ENCODE measurements at places on chromosomes 11 and 22.

DNA sequence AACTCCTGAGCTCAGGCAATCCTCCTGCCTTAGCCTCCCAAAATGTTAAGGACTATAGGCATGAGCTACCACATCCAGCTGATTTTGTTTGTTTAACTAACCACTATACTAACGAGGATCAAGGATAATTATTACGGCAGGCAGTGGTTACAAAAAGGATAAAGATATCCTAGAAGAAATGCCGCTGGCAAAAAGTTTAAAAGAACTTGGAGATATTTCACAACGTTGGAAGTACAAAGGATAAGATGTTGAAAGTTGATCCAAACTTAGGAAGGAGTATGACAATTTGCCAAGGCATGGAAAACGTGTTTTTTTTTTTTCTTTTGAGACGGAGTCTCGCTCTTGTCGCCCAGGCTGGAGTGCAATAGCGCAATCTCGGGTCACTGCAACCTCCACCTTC, 13.4 kb downstream of the AP5B1 start:
- DNase-seq: no peak

GRCh38 chr22:24848559-24849168, 42.7 kb downstream of the SGSM1 start:
- DNase-seq: no peak

DNA sequence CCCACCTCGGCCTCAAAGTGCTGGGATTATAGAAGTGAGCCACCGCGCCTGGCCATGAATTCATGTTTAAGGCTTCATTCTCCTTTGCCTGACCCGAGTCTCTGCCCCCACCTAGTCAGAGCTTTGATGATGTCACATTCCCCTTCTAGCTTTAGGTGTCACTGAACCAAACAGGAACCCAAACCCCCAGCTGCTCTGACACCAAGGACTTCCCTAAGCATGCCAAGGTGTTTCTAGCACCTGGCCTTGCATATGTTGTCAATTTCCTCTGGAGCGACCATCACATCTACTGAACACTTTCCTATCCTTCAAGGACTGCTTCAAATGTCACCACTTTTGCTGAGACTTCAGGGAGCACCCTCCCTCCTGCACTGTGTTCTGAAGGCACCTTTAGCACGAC, 2.3 kb downstream of the F2 start:
- DNase-seq: no peak

DNA sequence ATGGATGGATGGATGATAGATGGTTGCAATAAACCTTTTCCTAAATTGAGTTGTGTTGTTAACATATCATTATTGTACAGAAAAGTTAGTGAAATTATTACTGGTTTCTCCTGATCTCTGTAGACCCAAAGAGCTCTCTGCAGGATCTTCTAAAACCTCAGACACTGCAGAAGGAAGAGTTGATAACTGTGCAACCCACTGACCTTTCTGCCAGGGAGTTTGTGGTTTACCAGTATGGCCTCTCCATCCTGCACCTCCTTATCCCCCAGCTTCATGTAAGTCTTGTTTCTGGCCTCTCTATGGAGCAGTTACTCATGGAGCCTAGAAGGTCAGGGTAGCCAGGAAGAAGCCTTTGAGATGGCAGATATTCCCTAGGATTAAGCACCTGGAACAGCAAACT, 45.6 kb downstream of the BTG4 start:
- DNase-seq: no peak

DNA sequence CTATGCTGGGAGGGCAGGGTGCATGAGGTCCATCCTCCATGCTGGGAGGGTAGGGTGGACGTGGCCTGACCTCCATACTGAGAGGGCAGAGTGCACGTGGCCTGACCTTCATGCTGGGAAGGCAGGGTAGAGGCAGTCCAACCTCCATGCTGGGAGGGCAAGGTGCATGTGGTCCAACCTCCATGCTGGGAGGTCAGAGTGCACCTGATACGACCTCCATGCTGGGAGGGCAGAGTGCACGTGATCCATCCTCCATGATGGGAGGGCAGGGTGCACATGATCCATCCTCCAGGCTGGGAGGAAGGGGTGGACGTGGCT, 622.2 kb downstream of the BRD1 start:
- DNase-seq: no peak

DNA sequence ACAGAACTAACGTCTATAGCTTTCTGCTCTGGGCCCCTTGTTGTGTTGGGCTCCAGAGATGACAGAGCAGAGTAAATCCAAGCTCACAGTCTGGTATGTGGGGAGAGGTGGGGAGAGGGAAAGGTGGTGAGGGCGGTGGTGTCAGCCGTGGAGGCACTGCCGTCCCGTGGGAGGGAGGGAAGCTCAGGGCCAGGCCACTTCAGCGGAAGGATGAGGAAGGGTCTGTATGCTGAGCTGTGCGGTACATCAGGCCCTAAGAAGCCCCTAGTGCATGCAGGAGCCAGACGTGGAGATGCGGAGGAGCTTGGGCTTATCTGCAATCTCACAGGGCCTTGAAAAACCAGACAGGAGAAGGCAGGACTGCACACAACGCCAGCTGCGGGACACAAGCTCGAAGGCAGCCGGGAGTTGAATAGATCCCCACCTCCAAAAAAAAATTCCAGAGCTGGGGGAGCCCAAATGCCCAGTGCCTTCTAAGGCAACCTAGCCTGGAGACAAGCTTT, 1.5 kb downstream of the KRTAP5-5 start:
- no peak for DNase-seq

GRCh38 chr11:5618807-5619206, 6.0 kb upstream of the TRIM34 start:
- DNase-seq: no peak

GRCh38 chr11:94793822-94794221, 25.7 kb downstream of the AMOTL1 start:
- no peak for DNase-seq

- DNase-seq: no peak
These were observed 80.6 kb downstream of the KCNJ1 start for GRCh38 chr11:128786507-128786906.

GRCh38 chr11:35839368-35840161, 104.3 kb upstream of the LDLRAD3 start:
- DNase-seq: no peak

DNA sequence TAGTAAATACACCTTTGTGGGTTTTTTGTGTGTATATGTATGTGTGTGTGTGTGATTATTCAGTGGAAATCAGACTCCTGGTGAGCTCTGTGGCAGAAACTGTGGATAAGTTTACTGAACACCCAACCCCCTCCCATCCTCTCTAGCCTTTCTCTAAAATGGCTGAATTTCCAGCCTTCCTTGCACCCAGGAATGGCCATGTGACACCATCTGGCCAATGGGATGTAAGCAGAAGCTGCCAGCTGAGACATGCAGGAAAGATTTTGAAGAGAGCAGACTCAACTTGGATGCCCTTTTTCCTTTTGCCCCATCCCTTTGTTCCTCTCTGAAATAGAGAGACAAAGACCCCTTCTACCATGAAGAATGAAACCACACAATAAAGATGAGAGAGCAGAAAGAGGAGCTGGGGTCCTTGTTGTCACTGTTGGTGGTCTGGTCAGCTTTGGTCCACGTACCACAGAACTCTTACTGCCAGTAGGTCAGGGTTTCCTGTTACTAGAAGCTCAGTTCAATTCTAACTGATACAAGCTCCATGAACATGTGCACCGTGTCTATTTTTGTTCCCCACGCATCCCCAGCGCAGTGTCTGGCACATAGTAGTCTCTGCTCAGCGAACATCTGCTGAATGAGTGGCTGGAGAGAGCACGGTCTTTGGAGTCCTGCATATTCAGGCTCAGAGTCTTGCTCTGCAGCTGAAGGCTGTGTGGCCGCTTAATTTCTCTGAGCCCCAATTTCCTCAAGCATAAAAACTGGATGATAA, 57.5 kb downstream of the SEZ6L start:
- no peak for DNase-seq

DNA sequence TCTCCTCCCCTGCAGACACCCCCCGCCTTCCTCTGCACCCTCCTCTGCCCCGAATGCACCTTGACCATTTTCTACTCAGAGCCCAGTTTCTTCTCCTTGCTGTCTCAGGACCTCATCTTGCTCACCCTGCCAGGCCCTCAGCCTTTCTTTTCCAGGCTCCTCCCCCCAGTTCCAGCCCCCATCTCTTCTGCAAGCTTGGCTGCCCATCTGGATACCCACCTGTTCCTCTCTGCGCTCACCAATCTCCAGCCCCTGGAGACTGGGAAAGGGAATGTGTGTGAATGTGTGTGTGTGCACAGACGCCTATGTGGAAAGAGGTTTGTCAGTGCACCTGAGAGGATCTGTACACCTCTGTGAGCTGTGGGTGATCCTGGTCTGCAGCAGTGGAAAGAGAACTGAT, 36.4 kb downstream of the SLC22A12 start:
- no peak for DNase-seq

DNA sequence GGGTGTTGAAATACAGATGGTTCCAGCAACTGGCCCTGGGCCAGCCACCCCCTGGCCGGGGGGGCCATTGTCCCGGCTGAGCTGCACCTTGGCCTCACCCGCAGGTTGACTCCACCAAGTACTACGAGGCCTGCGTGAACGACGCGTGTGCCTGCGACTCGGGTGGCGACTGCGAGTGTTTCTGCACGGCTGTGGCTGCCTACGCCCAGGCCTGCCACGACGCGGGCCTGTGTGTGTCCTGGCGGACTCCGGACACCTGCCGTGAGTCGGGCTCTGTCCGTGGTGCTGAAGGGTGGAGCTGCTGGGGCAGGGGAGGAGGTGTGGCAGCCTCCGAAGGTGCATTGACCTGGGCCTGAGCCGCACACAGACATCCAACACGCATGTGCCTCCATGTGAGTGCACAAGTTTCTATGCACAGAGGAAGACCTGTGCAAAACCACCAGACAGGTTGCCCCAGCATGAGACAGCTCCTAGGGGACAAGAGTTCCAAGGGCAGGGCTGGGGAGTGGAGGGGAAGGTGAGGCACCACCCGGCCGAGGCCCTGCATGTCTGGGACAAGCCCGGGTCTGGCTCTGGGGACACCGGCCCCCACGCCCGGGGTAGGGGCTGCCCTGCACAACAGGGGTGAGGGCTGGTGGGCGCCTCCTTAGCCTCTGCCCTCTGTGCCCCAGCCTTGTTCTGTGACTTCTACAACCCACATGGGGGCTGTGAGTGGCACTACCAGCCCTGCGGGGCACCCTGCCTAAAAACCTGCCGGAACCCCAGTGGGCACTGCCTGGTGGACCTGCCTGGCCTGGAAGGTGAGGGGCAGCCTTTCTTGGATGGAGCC, 16.1 kb downstream of the MUC5B start:
- DNase-seq: no peak

- DNase-seq: no peak
These were observed 41.7 kb downstream of the SERPIND1 start for GRCh38 chr22:20815477-20816050.

- no peak for DNase-seq
These were observed 172.4 kb upstream of the C11orf87 start for GRCh38 chr11:109249597-109249996.

GRCh38 chr11:9962722-9963121, 298.8 kb downstream of the SWAP70 start:
- DNase-seq: no peak

DNA sequence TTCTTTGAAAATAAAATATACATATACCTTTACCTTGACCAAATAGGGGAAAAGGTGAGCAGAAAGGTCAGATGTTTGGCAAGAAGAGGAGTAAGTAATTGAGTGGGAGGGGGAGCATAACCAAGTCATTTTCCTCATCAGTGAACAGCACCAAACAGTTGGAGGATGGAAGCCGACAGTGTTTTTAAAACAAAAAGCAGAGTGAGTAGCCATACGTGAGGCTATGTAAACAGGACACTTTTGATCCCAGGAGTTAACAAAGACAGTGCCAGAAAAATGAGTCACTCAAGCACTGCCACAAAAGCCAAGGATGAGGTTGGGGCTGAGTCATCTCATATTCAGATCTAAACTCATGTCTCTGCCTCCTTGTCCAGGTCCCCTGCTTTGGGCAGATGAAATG, 734.7 kb downstream of the KCNA4 start:
- no peak for DNase-seq

DNA sequence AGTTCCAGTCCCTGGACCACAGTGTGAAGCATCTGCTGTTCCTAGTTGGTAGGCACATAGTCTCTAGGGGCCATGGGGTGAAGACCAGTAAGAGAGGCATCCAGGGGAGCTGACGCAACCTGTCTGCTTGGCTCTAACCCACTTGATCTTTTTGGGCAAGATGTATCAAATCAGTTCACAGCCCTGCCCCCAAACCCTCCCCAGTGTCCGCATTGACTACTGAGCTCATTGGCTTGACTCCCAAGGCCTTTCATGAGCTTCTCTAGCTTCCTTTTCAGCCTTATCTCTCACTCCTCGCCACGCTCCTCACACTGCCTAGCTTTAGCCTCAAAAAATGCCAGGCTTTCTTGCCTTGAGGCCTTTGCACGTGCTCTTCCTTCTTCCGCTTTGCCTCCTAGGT, 29.7 kb upstream of the ABCC8 start:
- peak; percentile 8 for DNase-seq

- no peak for DNase-seq
These were observed 40.7 kb downstream of the SFI1 start for GRCh38 chr22:31537019-31537535.

DNA sequence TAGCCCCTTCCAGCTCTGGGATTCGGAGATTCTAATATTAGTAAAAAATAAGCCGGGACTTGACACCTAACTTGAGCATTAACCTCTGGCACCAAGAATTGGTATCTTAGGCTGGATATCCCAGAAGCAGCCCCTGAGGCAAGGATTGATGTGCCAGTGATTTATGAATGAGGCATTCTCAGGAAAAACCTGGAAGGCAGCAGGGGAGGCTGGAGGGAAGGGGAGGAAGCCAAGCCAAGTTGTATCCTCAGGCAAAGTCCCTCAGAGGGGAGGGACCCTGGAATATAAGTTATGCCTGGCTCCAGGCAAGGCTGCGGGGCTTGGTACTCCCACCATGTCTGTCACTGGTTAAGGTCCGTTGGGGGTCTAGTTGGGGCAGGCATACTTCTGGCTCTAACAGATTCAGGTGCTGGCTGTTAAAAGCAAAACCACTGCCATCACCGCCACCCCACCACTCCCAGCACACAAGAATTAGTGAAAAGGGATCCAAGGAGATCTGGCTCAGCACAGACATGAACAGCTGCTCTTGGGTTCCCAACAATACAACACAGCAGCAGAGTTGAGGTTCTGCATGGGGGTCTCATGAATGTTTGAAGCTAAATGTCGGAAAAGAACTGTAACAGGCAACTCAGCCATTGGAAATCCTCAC, 29.8 kb downstream of the LMO2 start:
- DNase-seq: no peak

DNA sequence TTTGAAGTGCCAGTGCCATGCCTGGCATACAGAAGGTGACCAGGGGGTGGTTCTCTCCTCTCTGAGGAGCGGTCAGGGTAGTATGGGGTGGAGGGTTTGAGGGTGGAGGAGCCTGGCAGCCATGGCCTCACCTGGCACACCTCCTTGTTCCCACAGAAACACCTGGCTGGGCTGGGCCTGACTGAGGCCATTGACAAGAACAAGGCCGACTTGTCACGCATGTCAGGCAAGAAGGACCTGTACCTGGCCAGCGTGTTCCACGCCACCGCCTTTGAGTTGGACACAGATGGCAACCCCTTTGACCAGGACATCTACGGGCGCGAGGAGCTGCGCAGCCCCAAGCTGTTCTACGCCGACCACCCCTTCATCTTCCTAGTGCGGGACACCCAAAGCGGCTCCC, 9.6 kb downstream of the SERPINH1 start:
- no peak for DNase-seq
